ENCODE measurements at places on chromosomes 6 and 20.

DNA sequence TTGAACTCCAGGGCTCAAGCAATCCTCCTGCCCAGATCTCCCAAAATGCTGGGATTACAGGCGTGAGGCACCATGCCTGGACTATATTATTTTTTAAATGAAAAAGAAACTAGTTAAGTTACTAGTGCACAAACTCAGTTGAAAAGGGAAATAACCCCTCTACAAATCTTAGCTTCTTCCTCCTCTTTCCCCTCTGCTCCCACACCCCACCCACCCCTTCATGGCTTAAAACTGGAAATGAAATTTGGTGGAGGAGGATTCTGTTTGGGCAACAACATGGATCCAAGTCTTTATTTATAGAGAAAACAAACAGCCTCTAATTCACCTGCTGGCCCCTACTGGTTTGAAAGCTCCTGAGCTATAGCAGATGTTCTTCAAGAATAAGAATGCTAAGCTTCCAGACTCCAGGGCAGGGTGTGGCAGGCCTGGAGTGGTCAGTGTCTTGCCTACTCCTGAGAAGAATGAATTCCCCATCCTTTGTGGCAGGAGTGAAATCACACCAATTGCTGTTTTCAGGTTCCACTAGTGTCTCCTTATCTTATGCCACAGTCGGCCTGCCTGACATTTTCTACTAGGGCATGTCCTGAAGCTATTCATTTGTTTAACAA is 73.5 kb downstream of the ZFP64 start:
- H3K27me3 ChIP-seq: no peaks in the 10 kb centered on the region
- no peaks in the 10 kb centered on the region for H3K4me1 ChIP-seq
- H3K4me3 ChIP-seq: no peak overlapping the region
- no peak for DNase-seq

GRCh38 chr6:11141295-11141694 is 29.8 kb upstream of the ERVFRD-1 start:
- peaks cover 3% of the 10 kb centered on the region for H3K36me3 ChIP-seq
- peaks cover 3% of the 10 kb centered on the region for H3K4me1 ChIP-seq
- no peak overlapping the region for H3K27ac ChIP-seq
- no peak for DNase-seq

DNA sequence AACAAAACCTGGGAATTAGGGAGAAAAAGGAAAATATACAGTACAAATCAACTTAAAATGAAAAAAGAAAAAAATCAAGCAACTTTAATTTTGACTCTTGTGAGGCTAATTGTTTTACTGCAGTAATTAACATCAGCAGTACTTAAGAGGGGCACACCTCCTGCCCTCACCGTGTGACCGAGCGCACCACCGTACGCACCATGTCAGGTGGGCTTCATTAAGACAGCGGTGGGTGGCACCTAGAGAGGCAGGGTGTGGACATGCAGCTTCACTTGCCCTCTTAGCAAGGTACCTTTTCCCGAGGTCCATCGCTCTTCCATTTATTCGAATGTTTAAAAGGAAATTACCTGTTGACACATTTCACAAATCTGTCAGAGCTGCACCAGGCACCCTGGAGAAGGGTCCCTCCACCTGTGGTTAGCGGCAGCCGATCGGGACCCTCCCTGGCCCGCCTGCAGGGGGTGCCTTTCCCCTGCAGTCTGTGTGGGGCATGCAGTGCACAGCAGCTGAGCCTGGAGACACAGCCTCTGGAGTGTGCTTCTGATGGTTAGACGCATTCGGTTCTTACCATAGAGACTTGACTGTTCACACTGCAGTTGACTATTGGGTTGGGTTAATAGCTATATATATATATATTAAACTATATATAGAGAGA is 184.1 kb downstream of the TMEM242 start:
- H3K36me3 ChIP-seq: peaks cover 21% of the 10 kb centered on the region
- peak overlapping the region; percentile 77 for H3K27ac ChIP-seq
- H3K4me1 ChIP-seq: peaks cover 27% of the 10 kb centered on the region
- no peaks in the 10 kb centered on the region for H3K27me3 ChIP-seq
- no peak for DNase-seq
- no peak overlapping the region for H3K4me3 ChIP-seq

DNA sequence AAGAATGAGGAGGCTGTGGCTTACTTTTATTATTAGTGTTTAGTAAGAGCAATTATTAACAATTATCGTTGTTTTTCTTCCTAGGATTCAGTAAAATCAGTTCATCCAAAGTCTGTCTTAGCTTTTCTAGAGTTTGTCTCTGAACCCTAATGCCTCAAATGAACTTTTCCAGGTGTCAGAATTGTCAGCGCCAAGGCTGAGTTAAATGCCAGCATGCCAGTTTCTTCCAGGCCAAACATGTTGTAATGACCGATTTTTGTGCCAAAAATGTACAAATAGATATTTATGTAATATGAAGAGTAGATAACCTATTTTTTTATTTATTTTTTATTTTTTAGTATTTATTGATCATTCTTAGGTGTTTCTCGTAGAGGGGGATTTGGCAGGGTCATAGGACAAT is 66.8 kb upstream of the SCGN start:
- H3K27me3 ChIP-seq: no peaks in the 10 kb centered on the region
- H3K36me3 ChIP-seq: no peaks in the 10 kb centered on the region
- no peak for DNase-seq
- no peak overlapping the region for H3K4me3 ChIP-seq
- no peak overlapping the region for H3K27ac ChIP-seq

- peak; percentile 17 for DNase-seq
- H3K27ac ChIP-seq: peak overlapping the region; percentile 33
- H3K4me3 ChIP-seq: no peak overlapping the region
- no peaks in the 10 kb centered on the region for H3K36me3 ChIP-seq
- H3K4me1 ChIP-seq: peaks cover 22% of the 10 kb centered on the region
- H3K27me3 ChIP-seq: no peaks in the 10 kb centered on the region
Measured at GRCh38 chr6:157461000-157461915, 80.3 kb downstream of the ZDHHC14 start.

GRCh38 chr6:160358225-160359119 is 10.3 kb downstream of the SLC22A3 start:
- H3K27ac ChIP-seq: no peak overlapping the region
- no peaks in the 10 kb centered on the region for H3K36me3 ChIP-seq
- no peak for DNase-seq
- H3K27me3 ChIP-seq: peaks cover 25% of the 10 kb centered on the region
- H3K4me1 ChIP-seq: no peaks in the 10 kb centered on the region

- H3K36me3 ChIP-seq: no peaks in the 10 kb centered on the region
Measured at GRCh38 chr20:40521962-40522361, 167.1 kb downstream of the MAFB start.

DNA sequence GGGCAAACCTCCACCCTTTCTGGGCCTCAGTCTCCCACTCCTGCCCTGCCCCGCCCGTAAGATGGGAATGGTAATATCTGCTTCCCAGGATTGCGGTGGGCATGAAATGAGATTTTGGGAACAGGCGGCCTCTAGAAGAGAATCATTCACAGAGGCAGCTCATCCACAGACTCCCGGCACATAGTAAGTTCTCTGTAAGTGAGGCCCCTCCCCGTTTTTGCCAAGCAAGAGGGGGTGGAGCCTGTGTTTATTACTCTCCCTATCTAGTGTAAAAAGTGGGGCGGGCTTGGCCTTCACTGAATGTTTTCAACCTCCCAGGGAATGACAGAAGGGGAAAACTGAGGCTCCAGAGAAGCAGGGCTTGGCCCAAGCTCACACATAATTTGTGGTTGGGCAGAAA is 20.0 kb downstream of the SUN5 start:
- H3K27ac ChIP-seq: peak overlapping the region; percentile 46
- no peaks in the 10 kb centered on the region for H3K27me3 ChIP-seq
- H3K4me1 ChIP-seq: peaks cover 5% of the 10 kb centered on the region
- no peak overlapping the region for H3K4me3 ChIP-seq
- peaks cover 3% of the 10 kb centered on the region for H3K36me3 ChIP-seq

DNA sequence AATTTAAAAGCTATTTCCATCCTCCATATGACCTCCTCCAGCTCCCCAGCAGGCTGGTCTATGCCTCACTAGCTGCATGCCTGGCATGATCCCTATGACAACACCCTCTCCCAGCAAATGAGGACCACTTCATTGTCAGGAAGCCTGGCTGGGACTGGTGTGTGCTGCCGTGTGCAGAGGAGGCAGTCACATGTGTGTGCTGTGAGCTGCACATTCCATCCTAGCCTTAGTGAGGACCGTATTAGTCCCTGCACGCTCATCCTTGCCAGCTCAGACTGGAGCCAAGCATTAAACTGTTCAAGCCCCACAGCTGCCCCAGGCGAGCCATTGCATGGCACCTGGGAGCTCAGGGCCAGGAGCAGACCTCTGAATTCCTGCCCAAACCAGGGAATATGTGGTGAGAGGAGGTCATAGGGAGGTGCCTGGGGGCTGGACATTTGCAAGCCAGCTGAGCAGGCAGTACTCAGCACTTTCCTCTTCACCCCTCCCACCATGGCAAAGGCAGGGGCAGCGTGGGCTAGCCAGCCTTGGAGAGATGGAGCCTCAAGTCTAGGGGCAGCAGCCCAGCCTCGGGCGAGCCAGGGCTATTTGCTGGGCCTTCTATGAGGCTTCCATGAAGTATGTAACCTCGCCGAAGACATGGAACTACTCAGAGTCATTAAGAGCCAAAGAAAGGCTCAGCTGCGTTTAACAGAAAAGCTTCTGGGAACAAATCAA is 8.7 kb upstream of the CCN5 start:
- peaks cover 25% of the 10 kb centered on the region for H3K27me3 ChIP-seq
- no peaks in the 10 kb centered on the region for H3K4me1 ChIP-seq
- no peak overlapping the region for H3K27ac ChIP-seq
- peaks cover 4% of the 10 kb centered on the region for H3K36me3 ChIP-seq
- H3K4me3 ChIP-seq: no peak overlapping the region
- DNase-seq: no peak

DNA sequence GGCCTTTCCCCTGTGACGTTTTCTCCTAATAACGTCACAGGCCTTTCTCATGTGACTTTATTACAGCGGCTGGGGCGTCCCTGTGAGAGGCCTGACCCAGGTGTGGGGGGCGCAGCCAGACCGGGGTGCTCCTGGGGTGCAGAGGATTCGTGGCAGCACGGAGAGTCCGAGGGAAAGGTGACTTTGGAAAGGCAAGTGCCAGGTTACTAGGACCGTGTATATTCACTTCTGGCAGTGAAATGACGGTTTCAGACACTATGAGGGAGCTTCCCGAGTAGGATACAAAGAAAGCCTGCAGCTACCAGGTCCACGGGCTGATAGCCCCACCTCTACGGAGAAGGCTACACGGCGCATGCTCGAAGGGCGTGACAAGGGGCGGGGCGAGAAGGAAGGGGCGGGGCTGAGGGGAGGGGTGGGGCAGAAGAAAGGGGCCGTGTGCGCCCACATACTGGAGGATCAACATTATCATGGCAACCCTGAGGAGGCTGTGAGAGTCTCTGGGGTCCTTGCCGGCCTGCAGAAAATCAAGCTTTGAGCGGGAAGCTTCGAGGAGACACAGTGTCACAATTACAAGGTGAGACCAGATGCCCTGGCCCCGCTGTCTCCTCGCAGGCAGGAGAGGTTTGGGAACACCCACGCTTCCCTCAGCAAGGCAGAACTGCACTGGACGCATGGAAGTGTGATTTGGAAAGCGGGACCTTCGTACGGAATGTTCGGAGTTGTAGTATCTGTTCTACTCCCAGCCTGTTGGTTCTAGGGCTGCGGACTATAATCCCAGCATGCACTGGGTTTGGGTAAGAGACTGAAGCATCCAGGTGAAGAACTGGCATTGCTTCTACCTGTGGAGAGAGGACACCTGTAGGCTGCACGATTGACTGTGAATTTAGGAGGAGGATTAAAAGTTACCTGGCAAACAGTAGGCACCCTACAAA is 54.4 kb upstream of the ZNF337 start:
- H3K27ac ChIP-seq: peak overlapping the region; percentile 78
- DNase-seq: peak; percentile 46
- peaks cover 12% of the 10 kb centered on the region for H3K4me1 ChIP-seq
- H3K4me3 ChIP-seq: peak overlapping the region; percentile 79

- H3K27ac ChIP-seq: no peak overlapping the region
- peaks cover 29% of the 10 kb centered on the region for H3K27me3 ChIP-seq
- H3K36me3 ChIP-seq: no peaks in the 10 kb centered on the region
- no peak for DNase-seq
- no peak overlapping the region for H3K4me3 ChIP-seq
Measured at GRCh38 chr6:75331151-75331550, 46.6 kb upstream of the TMEM30A start.

GRCh38 chr6:32244946-32245398 is 21.1 kb upstream of the NOTCH4 start:
- peaks cover 9% of the 10 kb centered on the region for H3K4me1 ChIP-seq
- peak; percentile 60 for DNase-seq
- H3K36me3 ChIP-seq: no peaks in the 10 kb centered on the region
- peak overlapping the region; percentile 38 for H3K27ac ChIP-seq

GRCh38 chr6:70180901-70181599 is 121.8 kb downstream of the COL9A1 start:
- H3K36me3 ChIP-seq: no peaks in the 10 kb centered on the region
- no peaks in the 10 kb centered on the region for H3K4me1 ChIP-seq
- H3K4me3 ChIP-seq: no peak overlapping the region

GRCh38 chr20:32019563-32020463 is 9.6 kb downstream of the CCM2L start:
- no peak overlapping the region for H3K27ac ChIP-seq
- no peak for DNase-seq
- H3K4me1 ChIP-seq: peaks cover 19% of the 10 kb centered on the region
- H3K4me3 ChIP-seq: peak overlapping the region; percentile 93

DNA sequence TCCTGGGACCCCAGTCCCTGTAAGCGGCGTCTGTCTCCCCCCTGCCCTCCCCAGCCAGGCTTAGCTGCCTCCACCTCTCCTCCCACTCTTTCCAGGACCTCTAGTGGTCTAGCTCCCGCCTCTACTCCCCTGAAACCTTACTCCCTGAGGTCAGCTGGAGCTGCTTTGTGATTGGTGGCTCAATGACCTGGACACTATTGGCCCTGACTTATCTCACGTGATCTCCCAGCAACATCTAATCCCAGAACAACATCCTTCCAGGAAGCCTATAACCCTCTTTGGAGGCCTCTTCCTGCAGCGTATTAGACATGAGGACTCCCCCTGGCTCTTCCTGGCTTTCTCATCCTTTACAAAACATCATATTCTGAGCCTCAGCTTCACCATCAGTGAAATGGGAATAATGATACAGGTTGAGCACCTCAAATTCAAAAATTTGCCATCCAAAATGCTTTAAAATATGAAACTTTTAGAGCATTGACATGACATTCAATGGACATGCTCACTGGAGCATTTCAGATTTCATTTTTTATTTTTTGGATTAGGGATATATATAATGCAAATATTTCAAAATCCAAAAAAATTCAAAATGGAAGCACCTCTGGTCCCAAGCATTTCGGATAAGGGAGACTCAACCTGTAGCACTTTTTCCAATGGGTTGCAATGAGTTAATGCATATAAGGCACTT is 16.3 kb upstream of the SRC start:
- H3K27me3 ChIP-seq: no peaks in the 10 kb centered on the region
- no peaks in the 10 kb centered on the region for H3K36me3 ChIP-seq
- H3K4me3 ChIP-seq: no peak overlapping the region
- no peak overlapping the region for H3K27ac ChIP-seq
- DNase-seq: no peak

- peaks cover 15% of the 10 kb centered on the region for H3K4me1 ChIP-seq
- H3K27me3 ChIP-seq: no peaks in the 10 kb centered on the region
- no peak overlapping the region for H3K27ac ChIP-seq
- no peak for DNase-seq
- H3K36me3 ChIP-seq: peaks cover 5% of the 10 kb centered on the region
Measured at GRCh38 chr6:137740967-137741761, 125.9 kb upstream of the TNFAIP3 start.

Data from effector memory CD8-positive, alpha-beta T cell (primary cell).